ENCODE measurements at places on chromosomes 5 and 9.

- no peak for DNase-seq
Measured at GRCh38 chr5:3449481-3449880, 146.2 kb upstream of the IRX1 start.

- no peak for DNase-seq
Measured at GRCh38 chr5:149257889-149258705, 13.6 kb upstream of the AFAP1L1 start.

DNA sequence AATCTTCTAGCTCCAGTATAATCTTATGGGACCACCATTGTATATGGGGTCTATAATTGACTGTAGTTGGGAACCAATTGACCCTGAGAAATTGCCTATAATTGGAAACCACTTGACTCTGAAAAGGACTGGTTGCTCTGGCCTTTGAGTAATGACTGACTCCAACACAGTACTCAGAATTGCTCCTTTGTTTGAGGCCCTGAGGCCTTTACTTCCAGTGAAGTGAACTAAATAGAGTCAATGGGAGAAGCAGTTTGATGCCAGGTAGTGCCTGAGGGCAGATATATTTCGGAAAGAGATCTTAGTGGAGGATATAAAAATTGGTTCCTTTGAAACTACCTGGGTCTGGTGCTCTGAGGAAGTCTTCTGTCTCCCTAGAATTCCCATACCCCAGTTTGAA is 16.0 kb upstream of the TMEM171 start:
- peak; percentile 42 for DNase-seq

- DNase-seq, result no peak
Measured at GRCh38 chr5:132425009-132425937, 55.8 kb downstream of the SLC22A5 start.

- DNase-seq, result no peak
Measured at GRCh38 chr9:97628668-97629067, 4.5 kb downstream of the TSTD2 start.

DNA sequence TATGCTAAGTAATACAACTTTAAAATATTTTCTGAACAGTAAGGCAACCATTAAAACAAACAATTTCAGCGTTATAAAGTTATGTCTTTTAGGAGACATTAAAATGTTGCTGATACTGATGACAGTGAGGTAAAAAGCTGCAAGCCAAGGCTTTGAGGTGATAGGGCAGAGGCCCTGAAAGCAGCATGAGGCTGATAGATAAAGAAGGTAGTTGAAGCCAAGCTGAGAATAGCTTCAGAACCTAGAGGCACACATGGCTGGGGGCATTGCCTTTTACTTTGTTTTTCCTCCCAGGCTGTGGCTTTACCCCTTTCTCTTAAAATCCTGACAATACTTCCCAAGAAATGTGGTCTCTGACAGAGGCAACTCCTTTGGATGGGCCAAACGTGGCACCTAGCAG is 149.0 kb upstream of the WWC1 start:
- DNase-seq, result no peak

DNA sequence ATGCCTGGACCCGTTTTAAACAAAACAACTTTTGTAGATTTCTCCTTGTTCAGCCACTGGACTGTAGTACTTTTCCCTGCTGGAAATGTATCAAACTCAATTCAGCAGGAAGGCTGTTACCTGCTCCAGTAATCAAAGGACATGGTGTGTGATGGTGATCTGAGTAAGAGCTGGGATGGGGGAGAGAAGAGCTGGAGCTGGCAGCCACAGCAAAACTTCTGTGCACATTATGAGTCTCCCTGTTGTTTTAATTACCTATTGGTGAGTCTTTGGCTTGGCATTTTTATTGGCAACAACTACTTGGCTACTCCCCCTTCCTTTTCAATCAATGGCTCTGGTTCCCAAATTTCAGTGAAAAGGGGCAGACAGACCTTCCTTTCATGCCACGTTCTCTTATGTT is 9.7 kb downstream of the NREP start:
- no peak for DNase-seq

GRCh38 chr5:88821161-88821560 is 61.8 kb downstream of the MEF2C start:
- DNase-seq, result no peak

DNA sequence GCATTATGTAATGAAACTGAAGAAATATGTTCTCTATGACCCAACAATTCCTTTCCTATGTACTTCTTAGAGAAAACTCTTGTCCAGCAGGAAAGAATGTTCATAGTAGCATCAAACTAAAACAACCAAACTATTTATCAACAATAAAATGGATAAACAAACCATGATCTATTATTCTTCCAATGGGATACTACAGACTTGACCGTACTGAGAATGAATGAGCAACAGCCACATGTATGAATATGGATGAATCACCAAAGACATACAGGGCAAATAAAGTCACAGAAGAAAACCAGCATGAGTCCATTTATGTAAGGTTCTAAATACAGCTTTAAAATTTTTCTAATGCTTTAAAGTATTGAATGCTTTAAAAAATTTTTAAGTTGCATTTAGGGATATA is 73.6 kb upstream of the SUSD1 start:
- DNase-seq, result no peak

GRCh38 chr5:96818125-96818788 is 10.5 kb upstream of the ERAP1 start:
- no peak for DNase-seq

GRCh38 chr9:129185991-129186390 is 7.9 kb upstream of the IER5L start:
- no peak for DNase-seq

GRCh38 chr5:173778784-173779304 is 109.3 kb upstream of the CPEB4 start:
- no peak for DNase-seq

DNA sequence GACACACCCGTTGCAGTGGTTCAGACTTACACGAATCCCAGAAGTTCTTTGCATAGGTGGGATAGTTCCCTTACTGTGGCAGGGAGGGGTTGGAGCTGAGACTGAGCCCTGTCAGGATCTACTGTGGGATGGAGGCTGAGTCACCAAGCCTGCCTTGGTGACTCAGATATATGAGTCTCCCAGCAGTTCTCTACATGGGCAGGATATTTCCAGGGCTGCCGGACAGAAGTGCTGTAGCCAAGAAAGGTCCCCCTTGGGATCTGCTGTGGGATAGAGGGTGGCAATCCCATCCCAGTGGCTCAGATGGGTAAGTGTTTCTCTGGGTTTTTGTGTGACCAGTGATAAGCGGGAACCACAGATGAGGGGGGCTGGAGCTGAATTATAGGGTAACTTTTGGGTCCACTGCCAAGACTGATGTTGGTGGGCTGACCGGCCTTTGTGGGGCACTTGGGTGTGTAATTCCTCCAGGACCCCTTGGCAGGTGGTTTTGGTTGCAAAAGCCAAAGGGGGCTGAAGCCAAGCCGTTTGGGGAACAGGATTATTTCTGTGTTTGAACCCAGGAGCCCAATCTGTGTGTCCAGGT is 18.7 kb downstream of the XRCC4 start:
- DNase-seq, result no peak

DNA sequence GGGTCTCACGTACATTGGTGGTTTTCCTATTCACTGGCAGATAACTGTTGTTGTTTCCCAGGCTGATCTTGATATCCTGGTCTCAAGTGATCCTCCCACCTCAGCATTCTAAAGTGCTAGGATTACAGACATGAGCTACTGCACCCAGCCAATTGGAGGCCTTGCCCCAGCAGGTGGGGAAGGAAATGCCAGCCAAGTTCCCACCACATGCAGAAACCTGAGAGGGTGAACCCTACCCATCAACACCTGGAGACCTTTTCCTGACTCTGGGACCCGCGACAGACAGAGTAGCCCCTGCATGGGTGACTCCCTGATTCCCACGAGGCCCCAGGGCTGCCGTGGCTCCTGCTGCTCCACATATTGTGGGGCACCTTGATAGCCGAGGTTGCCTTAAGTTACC is 107.7 kb downstream of the GDA start:
- no peak for DNase-seq

DNA sequence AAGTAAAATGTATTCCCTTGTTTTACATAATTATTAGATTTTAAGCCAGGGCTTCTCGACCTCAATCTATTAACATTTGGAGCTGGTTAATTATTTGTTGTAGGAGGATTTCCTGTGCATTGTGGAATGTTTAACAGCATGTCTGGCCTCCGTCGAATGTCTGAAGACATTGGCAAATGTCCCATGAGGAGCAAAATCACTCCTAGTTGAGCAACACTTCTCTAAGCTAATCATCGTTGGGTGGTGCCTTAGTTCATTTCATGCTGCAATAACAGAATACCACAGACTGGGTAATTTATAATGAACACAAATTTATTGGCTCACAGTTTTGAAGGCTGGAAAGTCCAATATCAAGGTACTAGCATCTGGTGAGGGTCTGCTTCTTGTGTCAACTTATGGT is 13.4 kb upstream of the VPS13A start:
- no peak for DNase-seq

- DNase-seq, result no peak
Measured at GRCh38 chr5:54844266-54844665, 141.1 kb downstream of the ESM1 start.

DNA sequence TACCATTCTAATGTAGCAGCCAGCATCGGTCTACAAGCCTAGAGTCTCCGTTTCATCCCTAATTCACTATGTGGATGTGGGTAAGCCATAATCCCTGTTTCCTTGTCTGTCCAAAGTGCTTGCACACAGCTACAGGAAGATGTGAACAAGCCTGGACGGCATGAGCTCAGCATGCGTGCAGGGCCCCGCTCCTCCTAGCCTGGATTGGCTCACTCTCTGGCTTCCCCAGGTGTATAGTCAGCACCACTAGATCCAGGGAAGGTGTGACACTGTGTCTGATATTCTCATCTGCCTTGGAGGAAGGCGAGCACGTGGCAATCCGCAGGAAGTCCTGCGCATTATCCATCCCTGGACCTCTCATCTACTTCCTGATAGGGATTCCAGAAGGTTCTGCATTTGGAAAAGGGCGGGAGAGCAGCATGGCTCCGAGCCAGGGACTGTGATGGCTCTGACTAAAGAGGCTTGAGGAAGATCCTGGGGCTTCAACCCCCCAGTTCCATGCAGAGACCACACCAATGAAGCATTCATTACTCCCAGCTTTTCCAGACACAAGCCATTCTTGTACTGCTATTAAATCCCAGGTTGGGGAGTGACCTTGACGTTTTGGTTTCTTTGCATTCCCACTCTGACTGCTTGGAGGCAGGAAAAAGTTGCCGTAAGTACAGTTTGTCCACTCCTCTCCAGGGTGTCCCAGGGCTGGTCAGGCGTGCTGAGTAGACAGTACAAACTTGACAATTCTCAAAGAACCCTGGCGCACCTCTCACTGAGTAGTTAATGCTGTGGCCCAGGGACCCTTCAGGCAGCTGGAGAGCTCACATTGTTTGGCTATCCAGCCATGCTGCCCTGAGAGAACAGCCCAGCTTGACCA is 65.6 kb downstream of the PSD2 start:
- no peak for DNase-seq
